ENCODE measurements at places on chromosomes 11 and 22. TPM values are rescaled to one million over a fixed set of nuclear protein-coding genes. Genes with fewer than 3 reads are reported as not detected.

GRCh38 chr11:113248702-113249490, 65.5 kb upstream of the TTC12 start:
- DNase-seq, result no peak

DNA sequence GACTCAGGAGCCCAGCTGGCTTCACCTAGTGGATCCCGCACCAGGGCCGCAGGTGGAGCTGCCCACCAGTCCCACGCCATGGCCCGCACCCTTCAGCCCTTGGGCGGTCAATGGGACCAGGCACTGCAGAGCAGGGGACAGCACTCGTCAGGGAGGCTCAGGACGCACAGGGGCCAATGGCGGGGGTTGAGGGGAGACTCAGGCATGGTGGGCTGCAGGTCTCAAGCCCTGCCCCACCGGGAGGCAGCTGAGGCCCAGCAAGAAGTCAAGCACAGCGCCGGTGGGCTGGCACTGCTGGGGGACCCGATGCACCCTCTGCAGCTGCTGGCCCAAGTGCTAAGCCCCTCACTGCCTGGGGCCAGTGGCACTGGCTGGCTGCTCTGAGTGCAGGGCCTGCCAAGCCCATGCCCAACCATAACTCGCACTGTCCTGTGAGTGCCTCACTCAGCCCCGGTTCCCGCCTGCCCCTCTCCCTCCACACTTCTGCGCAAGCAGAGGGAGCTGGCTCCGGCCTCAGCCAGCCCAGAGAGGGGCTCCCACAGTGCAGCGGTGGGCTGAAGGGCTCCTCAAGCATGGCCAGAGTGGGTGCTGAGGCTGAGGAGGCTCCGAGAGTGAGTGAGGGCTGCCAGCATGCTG, 111.7 kb upstream of the PGR start:
- DNase-seq, result no peak

DNA sequence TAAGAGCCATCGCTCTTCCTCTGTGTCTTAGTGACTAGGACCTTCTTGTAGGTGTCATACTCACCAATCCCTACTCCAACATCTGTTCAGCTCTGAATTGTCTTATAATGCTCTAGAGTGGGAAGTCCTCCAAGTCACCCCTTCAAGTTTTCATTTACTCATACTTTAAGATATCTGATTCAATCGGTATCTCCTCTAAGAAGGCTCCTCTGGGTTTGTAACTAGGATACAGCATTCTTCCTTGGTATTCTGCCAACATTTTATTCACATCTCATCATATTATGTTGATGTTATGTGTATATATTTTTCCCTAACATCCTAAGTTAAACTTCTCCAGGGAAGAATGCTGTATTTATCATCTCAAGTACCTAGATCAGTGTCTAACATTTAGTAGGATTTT, 662.1 kb downstream of the NTM start:
- DNase-seq, result no peak

Gene TSSK2
- not detected for total RNA-seq

Gene KRTAP5-1
- total RNA-seq, result not detected

Gene TRIM66
- total RNA-seq, result 12.4 TPM

Gene ARRB1
- total RNA-seq, result 0.24 TPM

Gene NCF4
- 120 TPM for total RNA-seq

Gene LMNTD2
- total RNA-seq, result 8.6 TPM
